ENCODE measurements at places on chromosomes 2 and 18.
A peak's percentile ranks its signal among the peaks of the same experiment; 100 is the strongest.

DNA sequence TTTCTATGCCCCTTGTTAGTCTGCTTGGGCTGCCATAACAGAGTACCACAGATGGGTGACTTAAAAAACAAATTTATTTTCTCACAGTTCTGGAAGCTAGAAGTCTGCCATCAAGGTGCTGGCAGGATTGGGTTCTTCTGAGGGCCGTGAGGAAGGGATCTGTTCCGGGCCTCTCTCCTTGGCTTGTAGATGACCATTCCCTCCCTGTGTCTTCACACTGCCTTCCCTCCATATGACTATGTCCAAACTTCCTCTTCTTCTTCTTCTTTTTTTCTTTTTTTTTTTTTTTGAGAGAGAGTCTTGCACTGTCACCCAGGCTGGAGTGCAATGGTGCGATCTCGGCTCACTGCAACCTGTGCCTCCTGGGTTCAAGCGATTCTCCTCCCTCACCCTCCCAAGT, 13.1 kb upstream of the CCNYL1 start:
- no peak for DNase-seq

GRCh38 chr2:36059691-36060090, 295.9 kb upstream of the CRIM1 start:
- no peak for DNase-seq

DNA sequence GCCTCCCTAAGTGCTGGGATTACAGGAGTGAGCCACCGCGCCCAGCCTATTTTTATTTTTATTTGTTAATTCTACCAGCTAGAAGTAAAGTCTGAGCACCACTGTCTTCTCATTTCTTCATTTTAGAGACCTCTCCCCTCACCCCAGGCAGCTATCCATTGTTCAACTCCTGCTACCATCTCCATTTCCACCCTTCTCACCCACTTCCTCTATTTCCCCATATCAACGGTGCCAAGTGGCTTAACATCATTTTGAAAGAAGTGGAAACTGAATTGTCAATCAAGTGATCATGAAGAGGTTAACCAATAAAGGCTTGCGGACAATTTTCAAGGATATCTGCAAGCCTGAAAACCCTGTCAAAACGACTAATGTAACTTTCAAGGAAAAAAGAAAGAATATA, 323.1 kb downstream of the NBAS start:
- DNase-seq, result no peak

DNA sequence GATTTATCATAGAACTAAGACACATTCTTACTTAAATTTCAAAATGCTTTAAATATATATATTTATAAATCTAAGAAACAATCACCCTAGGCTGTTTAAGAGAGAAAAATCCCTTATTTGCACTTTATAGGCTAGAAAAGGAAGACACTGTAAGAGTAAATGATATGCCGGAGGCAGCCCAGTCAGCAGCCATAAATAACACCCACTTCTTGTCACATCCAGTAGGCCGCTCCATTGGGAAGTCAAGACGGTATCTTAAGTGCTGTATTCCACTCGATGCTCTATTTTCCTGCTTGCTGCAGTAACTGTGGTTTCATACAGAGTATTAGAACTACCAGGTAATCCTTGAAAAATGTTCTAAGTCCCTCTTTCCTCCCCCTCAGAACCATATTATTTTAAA, 57.9 kb downstream of the ABCA12 start:
- no peak for DNase-seq

- no peak for DNase-seq
Measured at GRCh38 chr2:3588084-3588483, 6.8 kb upstream of the COLEC11 start.

- no peak for DNase-seq
Measured at GRCh38 chr2:218266316-218266979, 3.5 kb downstream of the AAMP start.

DNA sequence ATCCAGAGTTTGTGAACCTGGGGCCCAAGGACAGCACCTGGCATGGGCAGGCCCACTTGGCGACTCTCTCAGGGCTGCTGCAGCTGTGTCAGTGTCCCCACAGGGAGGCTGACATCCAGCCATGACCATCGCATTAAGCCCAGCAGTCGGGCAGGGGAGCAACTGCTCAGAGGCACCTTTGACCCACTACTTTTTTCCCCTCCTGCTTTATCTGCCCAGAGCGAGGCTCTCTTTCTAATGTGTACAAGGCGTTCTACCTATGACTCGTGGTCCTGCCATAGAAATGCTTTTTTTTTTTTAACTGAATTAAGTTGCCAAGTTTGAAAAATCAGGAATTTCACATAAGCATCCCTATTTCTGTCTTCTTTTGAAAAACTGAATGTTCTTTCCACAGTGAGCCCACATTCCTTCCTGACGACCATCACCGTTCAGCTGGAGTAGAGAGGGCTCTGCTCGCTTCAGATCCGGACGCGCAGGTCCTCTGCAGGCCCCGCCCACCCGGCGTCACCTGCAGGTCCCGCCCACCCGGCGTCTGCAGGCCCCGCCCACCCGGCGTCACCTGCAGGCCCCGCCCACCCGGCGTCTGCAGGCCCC, 403 bp upstream of the CLUL1 start:
- no peak for DNase-seq

DNA sequence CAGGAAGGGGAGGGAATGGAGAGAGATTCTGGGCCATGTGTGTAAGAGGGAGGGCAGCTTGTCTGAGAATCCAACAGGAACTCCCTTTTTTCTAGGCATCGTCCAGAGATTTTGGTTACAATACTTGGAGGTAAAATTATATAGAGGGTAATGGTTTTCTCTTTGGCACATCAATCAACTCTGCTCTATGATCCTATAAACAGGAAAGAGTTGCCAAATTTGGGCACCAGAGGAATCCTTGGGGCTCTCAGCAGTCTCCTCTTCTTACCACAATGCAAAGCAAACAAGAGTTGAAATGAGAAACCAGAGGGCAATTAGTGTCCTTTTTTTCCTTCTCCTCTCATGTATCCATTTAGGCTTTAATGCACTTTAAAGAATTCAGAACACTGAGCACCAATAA, 243.4 kb downstream of the SLC8A1 start:
- DNase-seq, result no peak

DNA sequence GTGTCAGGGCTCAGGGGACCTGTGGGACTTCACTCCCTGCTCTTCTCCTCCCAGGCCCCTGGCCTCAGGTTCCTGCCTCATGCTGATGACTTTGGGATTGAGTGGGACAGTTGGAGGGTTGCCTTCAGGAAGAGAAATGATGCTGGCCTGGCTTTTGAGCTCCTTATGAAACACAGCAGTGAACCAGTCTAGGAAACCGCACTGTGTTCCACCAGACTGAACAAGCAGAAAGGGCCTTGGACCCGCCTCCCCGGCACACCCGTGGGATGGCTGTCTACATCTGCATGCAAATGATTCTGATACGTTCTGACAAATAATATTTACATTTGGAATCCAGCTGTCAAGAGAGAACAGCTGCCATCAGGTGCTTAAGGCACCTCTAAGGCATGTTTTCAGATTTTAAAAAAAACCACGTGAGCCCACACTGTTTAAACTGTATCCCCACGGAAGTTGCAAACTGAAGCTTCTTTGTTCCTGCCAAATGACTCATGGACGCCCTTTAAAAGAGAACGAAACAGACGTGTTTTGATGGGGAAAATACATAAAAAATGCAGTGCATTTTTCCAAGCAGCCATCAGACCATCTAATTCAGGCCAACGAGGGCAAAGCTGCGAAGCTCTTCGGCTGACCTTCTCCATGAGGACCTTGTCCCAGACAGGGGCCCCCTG, 27.6 kb upstream of the ASAP2 start:
- DNase-seq, result no peak

DNA sequence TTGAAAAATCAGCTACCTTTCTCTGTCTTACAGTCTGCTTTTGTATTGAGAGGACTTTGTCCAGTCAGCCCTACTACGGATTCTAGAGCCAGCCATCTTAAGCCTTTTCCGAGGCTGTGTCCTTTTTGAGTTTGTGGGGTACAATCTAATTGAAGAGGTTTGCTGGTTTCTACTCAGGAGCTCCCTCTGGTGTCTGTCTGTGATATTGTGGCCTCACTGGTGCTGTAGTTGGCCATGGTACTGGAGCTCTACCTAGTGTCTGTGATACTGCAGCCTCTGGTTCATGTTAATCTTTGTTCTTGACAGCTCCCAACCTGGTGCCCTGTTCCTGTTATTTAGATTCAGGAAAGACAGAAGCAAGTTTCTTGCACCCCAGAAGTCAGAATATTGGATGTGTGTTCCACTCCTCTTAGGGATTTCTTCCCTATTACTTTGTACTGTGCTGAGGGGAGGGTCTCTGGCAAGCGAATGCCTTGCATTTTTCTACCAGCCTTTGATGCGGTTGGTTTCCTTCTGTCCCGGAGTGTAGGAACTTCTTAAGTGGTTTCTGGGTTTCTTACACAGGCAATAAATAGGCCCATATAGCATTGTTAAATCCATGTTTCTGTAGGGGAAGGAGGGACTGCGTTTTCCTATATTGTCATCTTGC, 78.5 kb downstream of the ACSL3 start:
- peak; percentile 54 for DNase-seq

- no peak for DNase-seq
Measured at GRCh38 chr2:12773586-12774394, 57.1 kb downstream of the TRIB2 start.

- no peak for DNase-seq
Measured at GRCh38 chr2:222693837-222694236, 22.4 kb downstream of the MOGAT1 start.

DNA sequence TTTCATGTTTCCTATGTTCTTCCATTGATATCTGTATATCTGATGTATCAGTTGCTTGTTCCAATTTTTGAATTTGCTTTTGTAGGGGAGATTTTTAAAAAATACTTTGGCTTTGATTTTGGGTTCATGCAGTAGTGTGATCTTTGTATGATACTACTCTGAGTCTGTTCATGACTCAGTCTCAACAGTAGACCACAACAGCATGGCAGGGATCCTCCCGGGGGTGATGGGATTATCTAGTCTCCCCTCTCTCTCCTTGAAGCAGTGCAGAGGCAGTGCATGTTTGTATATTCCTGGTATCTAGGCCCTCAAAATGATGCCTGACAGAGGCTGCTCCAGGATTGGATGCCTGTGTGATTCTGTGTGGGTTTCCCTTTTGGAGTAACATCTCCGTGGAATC, 55.3 kb downstream of the G6PC2 start:
- DNase-seq, result no peak

- DNase-seq, result no peak
Measured at GRCh38 chr2:86396291-86396785, 44.8 kb upstream of the KDM3A start.

Measured in activated naive CD4-positive, alpha-beta T cell treated with Interleukin-2 at 50 U/mL for 16 hours (primary cell).